Foreskin keratinocyte (primary cell): ENCODE measurements at places on chromosomes 11 and 22.

DNA sequence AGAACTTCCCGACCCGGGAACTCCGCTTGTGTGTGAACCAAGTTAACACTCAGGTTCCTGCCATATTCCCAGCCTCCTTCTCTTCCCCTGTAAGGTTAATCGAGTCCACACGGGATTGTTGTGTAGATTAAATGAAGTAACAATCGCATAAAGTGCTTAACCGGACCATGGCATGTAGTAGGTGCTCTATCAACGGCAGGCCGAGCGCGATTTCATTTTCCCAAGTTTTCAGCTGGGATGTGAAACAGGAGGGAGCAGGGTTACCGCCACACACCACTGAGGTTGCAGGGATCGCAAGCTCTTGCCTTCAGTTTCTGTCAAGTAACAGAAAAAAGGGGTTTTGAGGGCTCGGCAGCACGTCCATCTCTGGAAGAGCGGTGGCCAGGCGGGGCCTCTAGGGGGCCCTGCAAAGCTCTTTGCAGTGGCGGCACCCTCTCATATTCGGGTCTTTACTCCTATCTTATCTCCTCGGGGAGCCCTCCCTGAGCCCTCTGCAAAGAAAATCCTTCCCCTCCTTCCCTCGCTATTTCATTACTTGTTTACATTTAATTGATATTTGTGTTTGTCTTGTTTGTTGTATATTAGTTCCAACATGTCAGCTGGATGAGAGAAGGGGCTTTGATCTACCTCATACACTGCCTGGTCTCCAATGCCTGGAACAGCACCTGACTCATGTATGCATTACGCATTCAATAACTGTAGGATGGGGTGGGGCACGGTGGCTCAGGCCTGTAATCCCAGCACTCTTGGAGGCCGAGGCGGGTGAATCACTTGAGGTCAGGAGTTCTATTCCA, 816 bp upstream of the PLEKHA7 start:
- peak; percentile 28 for DNase-seq

GRCh38 chr11:132639986-132640385, 892.3 kb downstream of the OPCML start:
- peak; percentile 38 for DNase-seq

- no peak for DNase-seq
Observed at GRCh38 chr11:5938603-5938965, 3.5 kb upstream of the OR56A3 start.

DNA sequence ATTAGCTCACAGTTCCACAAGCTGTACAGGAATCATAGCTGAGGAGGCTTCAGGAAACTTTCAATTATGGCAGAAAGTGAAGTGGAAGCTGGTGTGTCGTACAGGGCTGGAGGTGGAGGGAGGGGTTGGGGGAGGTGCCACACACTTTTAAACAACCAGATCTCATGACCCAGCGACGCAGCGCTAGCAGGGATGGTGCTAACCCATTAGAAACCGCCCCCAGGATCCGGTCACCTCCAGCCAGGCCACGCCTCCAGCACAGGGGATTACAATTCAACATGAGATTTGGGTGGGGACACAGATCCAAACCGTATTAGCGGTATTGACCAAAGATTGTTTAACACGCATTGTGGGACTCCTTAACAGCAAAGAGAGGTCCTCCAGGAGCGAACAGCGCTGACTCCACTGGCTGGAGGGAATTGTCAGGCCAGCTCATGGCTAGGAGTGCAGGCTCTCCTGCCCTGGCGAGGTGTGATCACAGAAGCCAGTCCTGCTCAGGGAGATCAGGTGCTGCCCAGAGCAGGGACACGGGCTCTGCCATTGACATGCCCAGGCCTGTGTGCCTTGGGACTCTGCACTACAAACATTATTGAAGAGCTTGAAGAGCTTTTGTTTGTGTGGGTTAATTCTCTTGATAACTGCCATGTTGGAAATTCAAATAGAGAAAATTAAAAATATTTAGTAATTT, 215.3 kb downstream of the TBC1D22A start:
- DNase-seq, result peak; percentile 13

- DNase-seq, result no peak
Observed at GRCh38 chr11:70851907-70852306, 400.5 kb downstream of the SHANK2 start.

- no peak for DNase-seq
Observed at GRCh38 chr11:74392256-74392655, 6.0 kb downstream of the PGM2L1 start.

DNA sequence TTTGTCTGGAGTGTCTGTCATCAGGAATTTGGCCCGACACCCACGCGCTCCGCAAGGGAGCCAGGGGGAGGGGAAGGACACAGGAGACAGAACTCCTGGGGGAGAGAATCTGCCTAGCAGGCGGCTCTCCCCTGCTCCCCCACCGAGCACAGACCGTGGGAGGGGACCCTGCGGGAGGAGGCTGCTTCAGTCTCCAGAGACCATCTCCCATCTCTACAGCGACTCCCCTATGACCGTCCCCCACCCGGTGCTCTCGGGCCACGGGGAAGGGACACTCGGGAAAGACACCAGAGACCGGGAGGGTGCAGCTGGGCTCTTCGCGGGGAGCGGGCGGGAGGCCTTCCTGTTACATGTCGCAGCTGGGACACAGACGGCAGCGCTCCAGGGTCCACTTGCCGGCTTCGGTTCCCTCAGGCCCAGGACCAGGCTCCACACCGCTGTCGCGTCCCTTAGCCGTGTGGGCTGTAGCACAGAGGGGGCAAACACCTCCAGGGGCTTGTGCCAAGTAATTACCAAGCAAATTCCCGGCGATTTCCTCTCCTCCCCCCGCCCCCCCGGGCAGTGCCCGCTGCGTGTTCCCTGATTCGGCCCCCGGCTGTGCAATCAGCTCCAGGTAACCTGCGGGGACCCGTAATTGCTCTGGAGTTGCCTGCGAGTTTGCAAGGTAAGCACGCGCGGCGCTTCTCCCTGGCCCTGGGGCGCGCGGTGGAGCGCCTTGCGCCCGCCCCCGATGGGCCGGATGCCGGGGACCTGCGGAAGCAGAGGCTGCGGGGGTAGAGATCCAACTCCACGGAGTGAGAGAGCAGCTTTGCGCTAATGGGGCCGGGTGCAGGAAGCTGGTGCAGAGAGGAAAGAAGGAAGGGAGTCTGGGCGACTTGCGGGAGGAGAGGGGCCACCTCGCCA, 155.1 kb upstream of the CADM1 start:
- no peak for DNase-seq

GRCh38 chr11:45921561-45922424, 663 bp upstream of the LARGE2 start:
- DNase-seq, result no peak

GRCh38 chr22:17112491-17113042, 8.6 kb downstream of the TMEM121B start:
- no peak for DNase-seq

DNA sequence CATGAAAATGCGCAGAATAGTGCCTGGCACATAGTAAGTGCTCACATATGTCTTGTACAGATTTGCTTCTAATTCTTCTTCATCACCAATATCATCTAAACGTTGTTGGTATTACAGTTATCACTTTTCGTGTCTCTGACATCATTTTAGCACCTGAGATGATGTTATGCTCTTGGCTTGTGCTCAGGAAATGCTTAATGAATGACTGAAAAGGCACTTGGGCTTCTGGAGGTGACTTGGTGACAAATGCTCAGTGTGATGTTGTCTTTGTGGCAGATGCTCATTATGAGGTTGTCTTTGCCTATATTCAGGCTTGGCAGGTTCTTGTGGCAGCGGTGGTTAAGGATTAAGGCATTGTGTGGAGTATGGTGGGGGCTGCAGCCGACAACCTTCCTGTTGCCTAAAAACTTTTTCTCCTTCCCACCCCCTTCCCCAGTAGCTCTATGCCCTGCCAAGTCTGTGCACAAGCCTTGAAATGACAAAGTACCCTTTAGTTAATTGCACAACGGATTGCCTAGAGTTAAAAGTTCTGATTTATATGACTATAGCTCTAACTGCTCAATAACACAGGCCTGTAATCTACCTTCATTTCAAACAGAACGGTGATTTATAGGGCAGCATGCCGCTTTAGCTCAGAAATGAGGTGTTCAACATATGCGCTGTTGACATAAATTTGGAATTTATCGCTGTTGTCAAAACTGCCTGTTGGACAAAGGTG, 82.5 kb downstream of the ZBTB16 start:
- no peak for DNase-seq

GRCh38 chr11:134052988-134053945, 15.6 kb upstream of the JAM3 start:
- no peak for DNase-seq

- DNase-seq, result no peak
Observed at GRCh38 chr22:16974298-16975084, 33.5 kb downstream of the GAB4 start.

GRCh38 chr11:75535071-75535470, 9.3 kb upstream of the GDPD5 start:
- no peak for DNase-seq
